ENCODE measurements at places on chromosomes 5 and 9.

DNA sequence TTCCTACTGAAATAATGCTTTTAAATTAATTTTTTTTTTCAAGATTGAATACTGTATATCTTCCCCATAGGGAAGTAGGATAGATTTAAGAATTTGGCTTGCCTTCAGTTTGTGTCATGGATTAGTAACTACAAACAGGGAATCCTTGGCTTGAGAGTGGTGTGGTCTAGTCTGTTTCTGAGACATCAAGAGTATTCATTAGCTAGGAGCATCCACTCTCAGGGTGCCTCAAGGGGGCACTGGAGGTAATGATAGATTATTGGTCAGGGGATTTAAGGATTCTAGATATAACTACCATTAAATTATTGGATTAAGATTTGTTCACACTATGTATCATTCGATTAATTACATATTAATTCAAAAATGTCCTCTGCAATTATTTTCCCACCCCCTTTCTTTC, 91.8 kb upstream of the TXNDC8 start:
- no peak for DNase-seq

GRCh38 chr5:126808521-126808988, 31.6 kb downstream of the LMNB1 start:
- DNase-seq: no peak

- DNase-seq: no peak
Measured at GRCh38 chr9:79000230-79001002, 571.3 kb upstream of the TLE4 start.

DNA sequence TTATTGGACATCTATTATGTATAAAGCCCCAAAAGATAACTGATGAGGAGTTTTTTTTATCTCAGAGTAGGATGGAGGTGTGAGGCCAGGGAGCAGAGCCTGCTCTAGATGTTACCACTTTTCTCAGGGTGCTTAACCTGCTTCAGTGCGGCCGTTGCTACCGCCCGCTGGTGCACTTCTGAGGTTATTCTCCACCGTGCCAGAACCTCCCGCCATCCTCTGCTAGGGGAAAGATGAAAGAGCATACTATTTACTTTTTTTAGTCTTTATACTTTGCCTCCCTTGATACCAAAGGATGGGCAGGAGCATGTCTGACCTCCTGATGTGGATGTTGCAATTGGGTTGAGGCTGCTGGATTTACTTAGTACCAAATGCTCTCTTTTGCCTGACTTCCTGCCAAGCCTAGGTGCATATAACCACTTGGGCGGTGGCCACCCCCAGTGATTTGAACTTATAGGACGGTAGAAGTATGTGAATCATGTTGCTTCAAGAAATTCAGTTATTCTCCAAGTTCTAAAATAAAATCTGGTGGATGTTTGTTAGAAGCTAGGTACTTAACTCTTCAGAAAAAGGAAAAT, 71.1 kb upstream of the HSPB3 start:
- no peak for DNase-seq

DNA sequence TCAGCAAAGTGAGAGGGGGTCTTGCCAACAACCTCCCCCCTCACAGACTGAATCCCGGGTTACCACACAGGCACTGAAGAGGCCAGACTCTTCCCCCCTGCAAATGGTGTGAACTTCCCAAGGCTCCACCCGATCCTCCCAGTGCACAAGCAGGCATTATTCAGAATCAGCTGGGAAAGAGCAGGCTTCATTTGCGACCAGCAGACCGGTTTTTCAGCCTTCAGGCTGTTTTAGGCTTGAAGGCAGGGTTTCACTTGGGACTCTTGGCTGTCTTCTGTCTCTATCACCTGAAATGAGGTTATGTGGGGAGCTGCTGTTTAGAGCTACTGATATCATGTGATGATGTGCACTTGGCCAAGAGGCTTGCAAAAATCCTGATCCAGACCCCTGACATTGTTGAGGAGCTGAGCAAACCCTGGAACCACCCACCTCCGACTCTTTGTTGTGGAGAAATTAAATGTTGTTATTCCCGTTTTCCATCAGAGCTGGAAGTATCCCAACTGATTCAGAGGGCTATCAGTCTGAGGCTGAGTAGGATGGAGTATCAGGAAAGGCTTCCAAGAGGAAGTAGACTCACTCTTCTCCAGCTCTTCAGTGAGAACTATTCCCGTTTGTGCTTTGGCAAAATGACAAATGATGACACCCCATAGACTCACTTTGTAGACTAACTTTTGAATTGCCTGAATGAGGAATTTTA, 63.3 kb upstream of the ZFR start:
- no peak for DNase-seq

GRCh38 chr9:82600536-82601292, 462.2 kb downstream of the RASEF start:
- DNase-seq: no peak

DNA sequence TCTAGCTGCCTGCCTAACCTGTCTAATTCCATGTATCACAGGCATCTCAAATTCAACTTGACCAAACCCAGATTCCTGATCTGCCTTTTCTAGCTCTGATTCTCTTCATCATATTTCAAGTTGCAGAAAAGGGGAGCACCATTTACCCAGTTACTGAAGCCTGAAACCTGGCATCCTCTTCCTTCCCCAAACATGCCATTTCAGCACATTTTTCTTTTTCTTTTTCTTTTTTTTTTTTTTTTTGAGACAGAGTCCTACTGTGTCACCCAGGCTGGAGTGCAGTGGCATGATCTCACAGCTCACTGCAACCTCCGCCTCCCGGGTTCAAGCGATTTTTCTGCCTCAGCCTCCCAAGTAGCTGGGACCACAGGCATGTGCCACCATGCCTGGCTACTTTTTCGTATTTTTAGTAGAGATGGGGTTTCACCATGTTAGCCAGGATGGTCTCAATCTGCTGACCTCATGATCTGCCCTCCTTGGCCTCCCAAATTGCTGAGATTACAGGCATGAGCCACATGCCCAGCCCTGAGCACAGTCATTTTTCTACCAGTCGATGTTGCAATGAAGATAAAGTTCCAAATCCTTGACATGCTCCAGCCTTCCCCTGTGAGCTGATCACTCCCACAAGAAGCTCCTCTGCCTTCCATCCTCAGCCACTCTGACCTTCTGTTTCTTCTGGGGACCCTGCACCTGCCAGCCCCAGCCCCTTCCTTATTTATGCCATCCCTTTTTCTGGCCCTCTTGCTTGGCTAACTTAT, 32.2 kb downstream of the ACER2 start:
- no peak for DNase-seq

DNA sequence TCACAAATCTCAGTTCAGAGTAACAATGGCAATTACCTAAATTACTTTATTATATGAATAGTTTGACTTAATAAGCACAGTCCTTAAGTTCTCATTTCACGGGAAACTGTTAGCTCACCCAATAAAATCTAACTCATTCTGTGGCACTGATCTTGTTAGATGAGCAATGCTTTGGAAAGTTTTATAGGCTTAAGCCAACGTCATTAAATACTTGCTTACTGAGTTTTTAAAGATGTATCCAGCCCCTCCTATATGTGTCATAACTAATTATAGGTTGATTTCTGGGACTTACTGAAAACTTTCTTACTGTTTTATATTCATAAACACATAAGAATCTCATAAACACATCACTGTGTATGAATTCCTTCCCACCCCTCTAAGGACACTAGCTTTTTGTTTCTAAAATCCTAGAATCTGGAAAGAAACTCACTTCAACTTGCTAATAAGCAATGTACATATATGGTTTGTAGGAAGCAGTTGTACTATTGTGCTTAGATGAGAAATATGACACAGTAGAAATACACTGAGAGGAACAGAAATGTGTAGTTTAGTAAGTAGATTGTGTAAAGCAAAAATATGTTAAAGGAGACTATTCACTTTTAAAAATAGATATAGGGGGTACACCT, 14.1 kb upstream of the MARCOL start:
- no peak for DNase-seq

- DNase-seq: no peak
Measured at GRCh38 chr5:93635991-93636390, 53.0 kb downstream of the NR2F1 start.

GRCh38 chr5:61386045-61386800, 54.2 kb downstream of the ZSWIM6 start:
- DNase-seq: no peak

DNA sequence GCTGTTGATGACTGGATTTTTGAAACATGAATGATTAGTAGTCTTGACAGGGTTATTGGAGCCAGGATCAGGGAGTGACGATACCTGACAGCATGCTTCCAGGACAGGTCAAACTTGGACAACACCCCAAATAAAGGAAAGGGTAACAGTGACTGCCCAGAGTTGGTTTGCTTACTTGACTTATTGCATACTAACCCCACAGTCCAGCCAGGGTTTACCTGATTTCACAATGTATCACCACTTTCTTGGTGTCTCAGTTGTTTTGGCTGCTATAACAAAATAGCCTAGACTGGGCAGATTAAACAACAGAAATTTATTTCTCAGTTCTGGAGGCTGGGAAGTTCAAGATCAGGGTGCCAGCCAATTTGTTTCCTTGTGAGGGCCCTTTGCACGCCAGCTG, 301.0 kb upstream of the VLDLR start:
- DNase-seq: no peak

- DNase-seq: no peak
Measured at GRCh38 chr5:124001036-124001615, 489.1 kb downstream of the CSNK1G3 start.
